Glutamatergic neuron (in vitro differentiated cells): ENCODE measurements at places on chromosomes 7 and 10. TPM values are rescaled to one million over a fixed set of nuclear protein-coding genes. Genes with fewer than 3 reads are reported as not detected.
A peak's percentile ranks its signal among the peaks of the same experiment; 100 is the strongest.

DNA sequence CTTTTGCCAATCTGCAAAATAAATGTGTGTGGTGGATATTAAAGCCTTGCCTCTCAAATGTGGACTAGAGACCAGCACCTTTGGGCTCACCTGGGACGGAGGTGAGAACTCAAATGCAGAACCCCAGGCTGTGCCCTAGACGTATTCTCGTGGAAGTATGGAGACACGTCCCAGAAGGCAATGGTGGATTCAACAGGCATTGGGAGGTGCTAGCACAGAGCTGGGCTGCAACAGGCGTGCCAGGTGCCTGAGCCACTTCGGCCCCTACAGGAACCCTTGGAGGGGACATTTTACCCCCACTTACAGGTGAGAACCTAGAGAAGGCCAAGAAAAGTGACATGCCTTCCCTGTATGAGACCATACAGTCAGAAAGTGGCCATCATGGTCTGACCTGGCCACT, 12.2 kb downstream of the DDX56 start:
- no peak for DNase-seq

DNA sequence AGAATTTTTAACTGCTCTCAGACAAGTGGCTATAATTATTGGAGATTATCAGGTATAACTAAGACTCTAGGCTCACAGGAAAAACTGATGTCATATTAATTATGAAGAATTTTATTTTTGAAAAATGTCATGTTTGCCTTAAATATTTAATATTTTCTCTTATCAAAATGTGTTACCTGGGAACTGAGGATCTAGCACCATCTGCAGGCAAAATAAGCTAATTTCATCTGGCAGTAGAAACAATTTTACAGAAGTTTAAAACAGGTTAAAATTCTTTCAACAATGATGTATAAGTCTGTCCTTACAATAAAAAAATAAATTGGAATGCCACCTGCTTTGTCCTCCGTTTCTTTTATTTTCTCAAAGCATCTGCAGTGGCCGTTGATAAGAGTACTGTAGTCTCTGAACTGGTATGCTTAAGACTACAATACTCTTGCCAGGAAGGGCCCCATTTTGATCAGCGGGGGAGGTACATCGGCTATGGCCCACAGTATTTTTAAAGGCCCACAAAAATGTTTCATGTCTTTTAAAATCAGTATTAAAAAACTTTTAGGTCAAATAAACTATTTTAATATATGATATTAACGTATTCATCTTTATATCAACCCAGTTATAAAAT, 81.3 kb downstream of the VWDE start:
- DNase-seq = no peak

- no peak for DNase-seq
Observed at GRCh38 chr10:120402147-120402766, 54.8 kb upstream of the PLPP4 start.

DNA sequence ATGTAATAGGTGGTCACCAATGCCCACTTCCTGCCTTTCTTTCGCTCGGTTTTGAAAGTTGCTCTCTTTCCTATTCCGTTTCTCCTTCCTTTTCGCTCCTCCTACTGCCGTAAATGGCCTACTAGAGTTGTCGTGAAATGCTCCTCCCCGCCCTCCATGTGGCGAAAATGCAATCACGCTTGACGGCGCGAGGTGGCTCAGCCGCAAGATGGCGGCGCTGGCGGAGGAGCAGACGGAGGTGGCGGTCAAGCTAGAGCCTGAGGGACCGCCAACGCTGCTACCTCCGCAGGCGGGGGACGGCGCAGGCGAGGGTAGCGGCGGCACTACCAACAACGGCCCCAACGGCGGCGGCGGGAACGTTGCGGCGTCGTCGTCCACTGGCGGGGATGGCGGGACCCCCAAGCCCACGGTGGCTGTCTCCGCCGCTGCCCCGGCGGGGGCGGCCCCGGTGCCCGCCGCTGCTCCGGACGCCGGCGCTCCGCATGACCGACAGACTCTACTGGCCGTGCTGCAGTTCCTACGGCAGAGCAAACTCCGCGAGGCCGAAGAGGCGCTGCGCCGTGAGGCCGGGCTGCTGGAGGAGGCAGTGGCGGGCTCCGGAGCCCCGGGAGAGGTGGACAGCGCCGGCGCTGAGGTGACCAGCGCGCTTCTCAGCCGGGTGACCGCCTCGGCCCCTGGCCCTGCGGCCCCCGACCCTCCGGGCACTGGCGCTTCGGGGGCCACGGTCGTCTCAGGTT, at the start of gene TAF5:
TSS of gene TAF5 (plus strand) at position 195 of the 737 bp plus-strand sequence. CDS start at position 209, 14 bp downstream.
- peak; percentile 91 for DNase-seq

- no peak for DNase-seq
Observed at GRCh38 chr7:2508327-2509215, 11.0 kb upstream of the LFNG start.

GRCh38 chr10:3754727-3755439, 30.1 kb downstream of the KLF6 start:
- no peak for DNase-seq

- no peak for DNase-seq
Observed at GRCh38 chr10:43299579-43299978, 32.7 kb upstream of the RASGEF1A start.

GRCh38 chr10:132189016-132189415, 2.3 kb downstream of the DPYSL4 start:
- no peak for DNase-seq

DNA sequence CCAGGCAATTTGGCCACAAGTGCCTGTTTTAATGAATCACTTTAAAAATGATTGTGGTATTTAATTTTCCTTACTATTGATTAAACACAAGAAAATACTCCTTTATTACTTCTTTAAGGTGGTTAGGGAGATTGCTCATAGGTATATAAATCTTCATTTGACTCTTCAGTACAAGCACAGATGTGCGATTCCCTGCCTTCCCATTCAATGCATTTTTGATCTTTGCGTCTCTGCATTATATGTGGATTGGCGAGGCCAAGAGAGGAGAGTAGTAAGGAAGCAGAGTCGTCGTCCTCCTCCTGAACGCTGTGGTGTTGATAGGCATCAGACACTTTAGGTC, 683.7 kb downstream of the LRMDA start:
- DNase-seq = no peak

GRCh38 chr7:115410972-115411686, 489.2 kb downstream of the MDFIC start:
- DNase-seq = no peak

GRCh38 chr10:105351187-105351586, 710.1 kb downstream of the SORCS3 start:
- no peak for DNase-seq

- DNase-seq = no peak
Observed at GRCh38 chr10:48759113-48759901, 74.6 kb downstream of the WDFY4 start.

DNA sequence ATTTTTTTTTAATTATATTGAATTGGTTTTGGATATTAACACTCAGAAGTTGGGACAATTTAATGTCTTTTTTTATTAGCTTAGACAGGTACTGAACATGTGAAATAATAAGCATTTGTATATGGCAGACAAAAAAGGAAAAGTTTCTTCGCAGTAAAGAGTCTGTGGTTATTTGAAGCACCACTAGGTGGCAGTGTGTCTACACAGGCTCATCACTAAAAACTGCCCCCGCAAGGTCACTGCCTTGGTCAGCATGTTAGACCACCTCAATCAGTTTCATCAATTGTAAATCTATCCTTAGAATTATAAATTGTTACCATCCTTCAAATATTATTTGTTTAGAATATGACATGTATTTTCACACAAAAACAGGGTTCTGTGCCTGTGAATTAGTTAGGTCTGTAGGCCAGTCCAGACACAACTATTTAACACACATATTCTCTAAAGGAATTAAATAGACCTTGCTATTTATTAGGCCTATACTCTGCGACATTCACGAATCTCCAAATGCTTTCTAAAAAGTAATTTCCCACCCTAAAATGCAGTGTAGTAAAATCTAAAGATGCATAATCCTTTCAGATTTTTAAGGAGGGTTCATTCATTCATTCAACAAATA, 17.0 kb downstream of the PNLIPRP3 start:
- DNase-seq = peak; percentile 35

DNA sequence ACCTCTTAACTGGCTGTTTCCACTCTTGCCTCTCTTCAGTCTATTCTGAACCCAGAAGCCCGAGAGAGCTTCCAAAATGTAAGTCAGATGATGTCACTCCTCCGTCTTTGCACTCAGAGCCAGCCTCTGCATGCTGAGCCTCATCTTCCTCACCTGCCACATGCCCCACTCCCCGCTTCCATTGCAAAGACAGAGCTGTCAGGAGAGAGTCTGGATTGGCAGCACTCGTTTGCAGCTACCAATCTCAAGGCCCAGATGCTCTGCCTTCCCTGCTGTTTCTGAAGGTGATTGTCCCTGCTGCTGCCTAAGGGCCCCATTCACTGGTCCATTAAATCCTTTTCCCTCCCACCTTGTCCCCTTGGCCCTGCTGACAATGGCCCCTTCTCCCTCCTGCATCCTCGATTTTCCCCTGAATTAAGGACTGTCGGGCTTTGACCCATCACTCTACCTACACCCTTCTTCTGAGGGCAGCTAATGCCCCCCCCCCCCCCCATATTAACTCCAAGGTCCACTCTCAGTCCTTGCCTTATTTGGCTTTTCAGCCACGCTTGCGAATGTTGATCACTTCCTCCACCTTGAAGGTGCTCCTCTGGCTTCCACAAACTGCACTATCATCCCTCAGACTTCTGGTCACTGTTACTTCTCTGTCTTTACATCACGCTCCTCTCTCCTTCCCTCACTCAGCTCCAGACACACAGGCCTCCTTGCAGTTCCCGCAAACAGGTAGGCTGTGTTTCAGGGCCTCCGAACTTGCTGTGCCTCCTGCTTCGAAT, 98.5 kb downstream of the CHN2 start:
- DNase-seq = no peak

- no peak for DNase-seq
Observed at GRCh38 chr10:118961436-118961835, 68.1 kb upstream of the NANOS1 start.

GRCh38 chr7:73847941-73848723, 5.8 kb upstream of the METTL27 start:
- DNase-seq = no peak

DNA sequence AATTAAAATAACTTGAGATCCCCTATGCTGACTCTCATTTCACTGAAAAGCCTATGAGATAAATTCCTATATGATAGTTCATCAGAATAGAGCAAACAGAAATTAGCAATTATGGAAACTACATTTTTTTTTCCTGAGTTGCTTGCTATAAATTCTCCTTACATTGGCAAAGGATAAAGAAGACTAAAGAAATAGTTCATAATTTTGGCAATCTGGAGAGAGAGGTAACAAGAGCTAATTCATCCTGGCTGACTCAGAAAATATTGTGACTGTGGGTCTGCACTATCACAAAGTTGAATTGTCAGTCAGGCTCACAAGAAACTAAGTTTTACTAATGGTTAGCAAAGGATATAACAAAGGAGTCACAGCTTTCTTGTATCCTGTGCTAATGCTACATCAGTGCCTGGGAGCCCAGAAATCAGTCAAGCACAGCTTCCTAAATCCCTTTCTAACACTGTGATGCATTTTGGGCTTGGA, 483.0 kb downstream of the MAGI2 start:
- no peak for DNase-seq

Gene PRKG1
- total RNA-seq = 52.7 TPM

Gene TYW1
- total RNA-seq = 17.7 TPM

Gene NPFFR1
- not detected for total RNA-seq

Gene HACD1
- 5.4 TPM for total RNA-seq

Gene CPN1
- total RNA-seq = not detected

Gene LLCFC1
- total RNA-seq = not detected
